A673 (cell line): ENCODE measurements at places on chromosomes 1 and 21. TPM values are rescaled to one million over a fixed set of nuclear protein-coding genes. Genes with fewer than 3 reads are reported as not detected.

DNA sequence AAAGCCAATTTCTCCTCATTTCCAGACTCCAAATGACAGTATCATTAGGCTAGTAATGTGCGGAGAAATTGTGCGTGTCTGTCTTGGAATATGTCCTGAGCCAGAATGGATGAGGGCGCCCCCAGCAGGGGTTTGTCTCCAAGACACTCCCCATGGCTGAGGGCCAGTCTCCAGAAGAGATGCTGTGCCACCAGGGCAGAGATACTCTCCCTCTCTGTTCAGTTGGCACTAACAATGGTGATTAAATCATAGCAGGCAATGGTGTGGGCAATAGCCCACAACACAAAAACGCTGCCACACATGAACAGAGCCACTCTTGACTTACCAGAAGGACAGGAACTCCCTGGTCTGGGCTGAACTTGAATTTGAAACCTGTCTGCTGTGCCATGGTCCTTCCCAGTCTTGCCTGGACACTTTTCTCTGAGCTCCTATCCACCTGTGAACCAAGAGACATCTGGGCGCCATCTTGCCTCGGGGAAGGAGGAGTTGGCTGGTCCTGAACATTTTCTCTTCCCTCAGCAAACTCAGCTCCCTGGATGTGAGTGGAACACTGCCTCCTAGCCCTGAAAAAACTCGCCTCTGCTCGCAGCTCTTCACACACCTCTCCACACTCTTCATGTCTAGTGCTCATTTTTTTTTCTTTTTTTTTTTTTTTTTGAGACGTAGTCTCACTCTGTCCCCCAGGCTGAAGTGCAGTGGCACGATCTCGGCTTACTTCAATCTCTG lies 14.8 kb upstream of the ADGRB2 start:
- DNase-seq: no peak

GRCh38 chr1:110673805-110674336 lies 869 bp downstream of the KCNA3 start:
- no peak for DNase-seq

DNA sequence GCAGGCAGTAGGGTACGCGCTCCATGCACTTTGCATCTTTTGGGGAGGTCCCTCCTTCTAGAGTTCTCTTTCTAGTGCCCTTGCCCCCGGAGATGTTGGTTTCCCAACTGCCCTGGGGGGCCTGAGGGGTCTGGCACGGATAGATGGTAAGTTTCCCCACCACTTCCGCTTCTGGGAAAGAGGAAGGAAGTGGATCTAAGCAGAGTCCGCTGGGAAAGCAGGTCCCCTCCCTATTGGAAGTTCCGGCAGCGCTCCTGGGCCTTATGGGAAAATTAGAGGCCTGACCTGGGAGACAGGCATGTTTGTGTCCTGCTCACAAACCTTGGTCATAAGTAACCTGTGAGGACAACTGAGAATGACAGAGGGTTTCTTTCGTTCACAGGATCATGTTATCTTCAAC lies 274.4 kb downstream of the RPS6KC1 start:
- no peak for DNase-seq

DNA sequence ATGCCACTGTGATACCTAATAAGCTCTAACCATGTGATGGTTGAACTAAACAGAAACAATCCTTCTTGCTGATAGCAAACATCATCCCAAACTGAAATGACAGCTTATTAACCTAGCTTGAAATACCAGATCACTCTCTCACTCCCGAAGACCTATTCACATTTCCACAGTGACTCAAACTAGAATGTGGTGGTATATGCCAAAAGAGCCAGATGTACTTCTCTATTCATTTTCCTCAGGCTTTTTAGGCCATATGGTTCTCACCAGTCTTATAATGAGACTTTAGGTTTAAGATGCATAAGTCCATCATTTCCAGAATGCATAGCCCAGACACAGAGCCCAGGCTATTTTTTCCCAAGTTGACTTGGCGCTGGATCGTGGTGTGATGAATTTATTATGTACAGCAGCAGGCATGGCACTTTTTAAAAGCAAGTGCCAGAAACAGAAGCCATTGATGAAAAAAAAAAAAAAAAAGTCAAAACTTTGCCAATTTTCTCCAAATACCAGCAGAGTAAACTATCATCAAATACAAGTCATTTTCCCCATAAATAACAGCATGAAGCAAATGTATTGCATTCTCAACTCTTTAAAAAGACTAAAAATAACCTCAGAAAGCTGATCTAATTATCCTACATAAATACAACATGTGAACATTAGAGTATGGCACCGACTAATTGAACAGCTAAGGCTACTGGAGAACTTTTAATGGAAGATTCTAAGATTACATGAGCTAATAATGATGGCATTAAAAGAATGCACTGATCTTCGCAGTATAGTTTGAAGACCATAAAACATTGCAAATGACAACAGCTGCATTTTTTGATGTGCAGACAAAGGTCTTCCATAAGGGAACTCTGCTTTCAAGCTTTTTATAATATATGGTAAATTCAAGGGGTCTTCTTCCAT lies 365.4 kb downstream of the LRRIQ3 start:
- peak; percentile 41 for DNase-seq

DNA sequence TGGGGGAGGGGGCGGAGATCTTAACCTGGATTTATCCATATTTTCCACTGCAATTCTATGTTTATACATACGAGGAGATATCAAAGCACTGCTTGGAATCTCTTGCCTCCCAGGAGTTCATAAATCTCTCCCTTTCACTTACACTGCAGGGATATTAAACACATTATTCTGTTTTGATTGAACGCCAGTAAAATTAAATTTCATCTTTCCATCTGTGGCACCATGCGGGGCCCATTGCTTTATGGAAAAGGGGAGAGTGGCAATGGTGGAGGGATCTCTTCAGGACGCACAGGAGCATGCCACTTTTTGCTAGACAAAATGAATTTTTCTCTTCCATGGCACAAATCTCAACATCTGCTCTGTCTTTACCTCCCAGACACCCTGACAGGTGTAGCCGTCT lies 648.0 kb upstream of the PLXNA2 start:
- DNase-seq: no peak

GRCh38 chr1:220135755-220136154 lies 41.8 kb downstream of the IARS2 start:
- no peak for DNase-seq

GRCh38 chr1:8822373-8823294 lies 5.2 kb upstream of the RERE start:
- DNase-seq: peak; percentile 95

GRCh38 chr1:235866205-235866912 lies at the start of gene LYST:
Gene LYST (minus strand): TSS chr1:235866906. CDS start chr1:235830417, 36,489 bp downstream.
- DNase-seq: peak; percentile 2

DNA sequence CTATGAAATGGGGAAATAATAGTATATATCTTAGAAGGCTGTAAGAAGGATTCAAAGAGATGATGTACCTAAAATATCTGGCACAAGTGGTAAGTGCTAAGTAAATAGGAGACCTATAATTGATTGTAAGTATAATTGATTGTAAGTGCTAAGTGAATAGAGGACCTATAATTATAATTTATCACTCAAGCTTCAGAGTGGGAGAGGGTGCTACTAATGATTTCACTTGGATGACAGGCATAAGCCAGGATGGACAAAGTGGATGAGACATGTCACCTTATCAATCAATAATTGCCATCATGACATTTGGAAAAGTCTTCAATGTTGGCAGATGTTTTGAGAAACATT lies 11.2 kb downstream of the RCAN1 start:
- no peak for DNase-seq

Gene TMEM200B
- 1.1 and 1.3 TPM in 2 replicates for total RNA-seq
